Peyer's patch (tissue), 4 donors: ENCODE measurements at places on chromosomes 11 and 22. TPM values are rescaled to one million over a fixed set of nuclear protein-coding genes. Genes with fewer than 3 reads are reported as not detected.

The CCDC89 gene
- total RNA-seq = 9.2 TPM

The YPEL1 gene
- 3.5 TPM for total RNA-seq

The OR6T1 gene
- not detected for total RNA-seq

The TRPM5 gene
- total RNA-seq = 11.1 TPM

The FERMT3 gene
- total RNA-seq = 94.1 TPM

The MIOX gene
- not detected for total RNA-seq

The TRIOBP gene
- total RNA-seq = 84.7 TPM

The SLC6A5 gene
- not detected for total RNA-seq

DNA sequence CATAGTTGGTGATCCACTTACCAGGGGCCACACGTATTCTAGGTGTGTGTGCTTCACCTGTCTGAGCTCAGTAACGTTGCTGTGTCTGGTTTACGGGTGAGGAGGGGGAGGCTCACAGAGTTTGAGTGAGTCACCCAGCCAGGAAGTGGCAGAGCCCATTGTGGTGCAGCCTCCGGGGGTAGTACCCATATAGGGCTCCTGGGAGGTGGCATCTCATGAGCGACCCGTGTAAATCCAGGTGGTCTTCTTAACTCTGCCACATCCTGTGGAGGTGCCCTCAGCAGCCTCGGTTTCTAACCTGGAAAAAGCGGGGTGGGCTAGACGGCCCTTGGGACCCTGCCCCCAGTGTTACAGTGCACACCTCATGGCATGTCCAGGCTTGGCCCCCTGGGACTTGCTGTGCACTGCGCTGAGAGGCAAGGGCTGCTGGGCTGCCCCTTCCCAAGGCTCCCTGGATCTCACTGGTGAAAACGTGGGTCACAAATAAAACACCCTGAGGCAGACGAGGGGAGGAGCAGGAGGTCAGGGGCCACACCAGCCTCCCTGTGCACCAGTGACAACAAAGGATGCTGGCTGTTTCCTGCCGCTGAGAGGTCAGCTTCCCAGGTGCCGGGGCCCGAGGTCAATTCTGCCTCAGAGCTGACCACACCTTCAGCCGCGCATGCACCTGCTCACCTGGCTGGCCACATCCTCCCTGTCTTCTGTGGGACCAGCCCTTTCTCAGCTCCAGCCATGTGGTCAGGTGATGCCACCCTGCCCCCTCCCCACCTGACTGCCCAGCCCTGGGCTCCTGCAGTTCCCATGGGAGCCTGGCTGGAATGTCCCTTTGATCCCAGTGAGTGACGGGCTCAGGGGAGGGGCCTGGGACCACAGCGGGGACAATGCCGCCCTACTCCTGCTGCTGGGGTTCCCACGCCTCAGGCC is 305.1 kb downstream of the CTTN start:
- peak; percentile 24 for DNase-seq

DNA sequence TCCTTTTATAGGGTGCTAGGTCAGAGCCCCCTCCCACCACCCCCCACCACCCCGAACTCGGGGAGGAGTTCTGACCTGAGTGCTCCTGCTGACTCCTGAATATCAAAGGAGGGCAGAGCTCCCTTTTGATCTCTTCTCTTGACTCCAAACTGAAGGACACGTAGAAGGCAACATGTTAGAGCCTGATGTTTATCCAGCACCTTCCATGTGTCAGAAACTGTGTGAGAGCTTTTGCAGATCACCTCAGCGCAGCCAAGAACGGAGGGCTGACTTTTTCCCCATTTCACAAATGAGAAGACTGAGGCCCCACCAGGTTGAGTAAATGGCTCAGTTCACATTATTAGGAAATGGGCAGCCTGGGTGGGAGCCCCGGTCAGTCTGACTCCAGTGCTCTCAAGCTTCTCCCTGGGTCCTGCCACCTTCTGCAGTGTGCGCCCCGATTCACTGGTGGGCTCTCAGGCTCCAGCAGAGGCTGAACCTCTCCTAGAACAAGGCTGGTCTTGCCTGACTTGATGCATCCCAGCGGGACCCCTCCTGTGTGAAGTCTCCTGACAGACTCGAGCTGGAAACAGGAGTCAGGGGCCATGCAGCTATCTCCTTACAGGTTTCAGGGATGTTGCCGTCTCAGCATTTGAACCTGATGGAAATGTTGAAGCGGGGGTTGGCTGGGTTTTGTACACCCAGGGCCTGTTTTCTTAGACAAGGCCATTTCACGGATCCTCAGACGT is 98.5 kb downstream of the TSPAN18 start:
- DNase-seq = no peak

DNA sequence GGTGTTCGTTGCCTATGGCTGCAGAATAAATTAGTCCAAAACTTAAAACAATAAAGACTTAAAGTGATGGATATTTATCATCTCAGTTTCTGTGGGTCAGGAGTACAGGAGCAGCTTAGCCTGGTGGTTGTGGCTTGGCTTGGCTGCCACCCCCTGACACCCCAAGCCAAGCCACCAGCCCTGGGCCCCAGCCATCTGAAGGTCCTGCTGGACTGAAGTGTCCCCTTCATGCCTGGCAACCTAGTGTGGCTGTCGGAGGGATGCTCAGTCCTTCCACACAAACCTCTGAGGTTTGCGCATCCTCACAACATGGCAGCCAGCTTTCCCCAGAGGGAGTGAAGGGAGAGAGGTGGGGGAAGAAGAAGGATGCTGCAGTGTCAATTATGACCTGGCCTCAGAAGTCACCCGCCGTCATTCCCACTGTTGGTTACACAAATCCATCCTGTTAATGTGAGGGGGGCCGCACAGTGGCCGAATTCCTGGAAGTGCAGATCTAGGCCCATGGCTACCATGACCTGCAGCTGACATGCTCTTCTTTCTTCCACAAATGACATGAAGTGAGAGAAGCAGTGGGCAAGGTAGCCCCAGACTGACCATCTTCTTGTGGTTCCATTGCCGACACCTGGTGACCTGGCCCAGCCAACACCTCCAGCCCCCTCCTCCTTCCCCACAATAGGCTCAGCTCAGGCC is 31.1 kb downstream of the IGF2 start:
- DNase-seq = no peak

GRCh38 chr11:95108159-95108611 is 18.5 kb downstream of the ENDOD1 start:
- no peak for DNase-seq

DNA sequence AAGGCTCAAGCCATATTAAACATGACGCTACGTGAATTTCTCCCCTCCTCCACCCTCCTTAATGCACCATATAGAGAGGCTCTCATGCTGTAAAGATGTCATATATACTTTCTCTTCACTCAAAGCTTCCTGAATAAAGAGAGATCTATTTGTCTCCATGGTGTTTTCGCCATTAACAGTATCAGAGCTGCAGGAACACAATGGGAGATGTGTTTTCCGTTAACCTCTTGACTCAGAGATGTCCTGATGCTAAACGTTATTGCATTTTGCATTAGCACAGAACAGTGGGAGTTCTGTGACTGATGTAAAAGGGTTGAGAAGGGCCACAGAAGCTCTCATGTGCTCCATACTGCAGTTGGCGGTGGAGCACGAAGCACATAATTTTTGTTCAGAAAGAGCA is 25.7 kb upstream of the BLID start:
- no peak for DNase-seq

DNA sequence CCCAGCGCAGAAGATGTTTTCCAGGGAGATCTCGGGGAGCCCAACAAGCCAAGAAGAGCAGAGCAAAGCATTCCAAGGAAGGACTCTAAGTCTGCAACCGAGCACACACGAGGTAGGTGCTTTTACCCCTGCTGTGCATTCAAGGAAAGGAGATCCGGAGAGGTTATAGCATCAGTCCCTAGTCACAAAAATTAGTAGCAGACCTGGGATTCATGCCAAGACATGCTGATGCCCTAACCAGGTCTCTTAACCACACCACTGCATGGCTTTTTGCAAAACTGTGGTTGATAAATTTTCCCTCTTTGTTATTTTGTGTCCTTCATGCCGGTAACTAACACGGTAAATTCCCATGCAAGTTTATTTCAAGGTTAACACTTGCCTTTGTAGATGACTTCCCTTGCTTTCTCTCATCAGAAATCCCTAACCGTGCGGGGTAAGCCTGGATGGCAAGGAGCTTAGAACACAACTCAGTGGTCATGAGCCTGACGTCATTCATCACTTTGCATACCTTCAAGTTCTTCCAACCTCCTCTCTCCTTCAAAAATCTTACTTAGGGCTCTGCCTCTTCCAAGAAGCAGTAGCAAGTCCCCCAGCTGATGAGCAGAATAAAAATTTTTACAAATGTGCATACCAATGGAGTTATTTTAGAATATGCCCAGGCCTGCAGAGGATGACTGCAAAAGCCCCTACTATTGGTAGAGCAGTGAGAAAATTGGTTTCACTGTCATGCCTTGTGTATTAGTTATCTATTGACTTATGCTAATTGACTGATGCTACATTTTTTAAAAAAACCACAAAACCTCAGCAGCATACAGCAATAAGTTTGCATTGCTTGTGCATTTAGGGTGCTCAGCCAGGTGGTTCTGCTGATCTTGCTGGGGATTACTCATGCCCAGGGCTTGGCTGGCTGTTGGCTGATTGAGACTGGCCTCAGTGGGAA is 465.1 kb downstream of the MN1 start:
- DNase-seq = no peak

- DNase-seq = no peak
Measured at GRCh38 chr11:123221096-123221561, 26.1 kb upstream of the CLMP start.

GRCh38 chr11:63940786-63941185 is 2.0 kb downstream of the NAA40 start:
- no peak for DNase-seq

- DNase-seq = no peak
Measured at GRCh38 chr11:5593146-5593545, 3.3 kb upstream of the TRIM6 start.

DNA sequence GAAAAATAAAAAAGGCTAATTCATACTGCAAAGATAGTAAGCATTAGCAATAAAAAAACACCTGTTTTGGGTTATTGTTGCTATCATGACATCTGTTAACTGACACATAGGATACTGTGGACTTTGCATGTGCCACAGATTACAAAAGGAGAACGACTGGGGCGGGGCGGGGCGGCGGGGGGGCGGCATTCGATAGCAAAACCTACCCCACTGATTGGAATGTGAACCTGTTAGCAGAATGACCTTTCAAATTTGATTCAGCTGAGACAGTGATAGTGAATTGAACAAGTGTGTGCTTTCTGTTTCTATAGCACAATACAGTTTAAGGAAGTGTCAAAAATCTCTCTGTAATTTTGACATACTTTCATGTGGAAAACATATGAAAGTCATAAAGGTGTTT is 14.9 kb downstream of the MMP20 start:
- DNase-seq = no peak

DNA sequence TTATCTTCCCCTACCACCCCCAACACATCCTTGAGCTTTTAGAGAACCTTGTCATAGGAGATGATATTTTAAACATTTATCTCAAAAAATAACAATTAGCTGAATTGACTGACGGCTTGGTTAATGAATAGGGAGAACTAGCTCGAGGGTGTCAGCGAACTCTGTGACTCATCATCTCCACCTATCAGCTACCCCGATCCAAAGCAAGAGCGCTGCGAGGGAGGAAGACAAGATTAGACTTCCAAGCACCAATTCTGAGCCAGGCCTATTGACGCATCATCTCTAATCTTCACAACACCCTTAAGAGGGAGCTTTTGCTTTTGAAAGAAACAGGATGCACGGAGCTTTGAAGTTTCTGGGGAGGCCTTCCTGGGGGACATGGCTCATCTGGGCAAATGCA is 51.0 kb upstream of the GALNT18 start:
- no peak for DNase-seq

GRCh38 chr22:23862103-23862502 is 4.4 kb downstream of the SLC2A11 start:
- no peak for DNase-seq

- DNase-seq = no peak
Measured at GRCh38 chr11:63762654-63763495, 5.7 kb downstream of the ZFTA start.

- DNase-seq = peak; percentile 37
Measured at GRCh38 chr22:23831781-23832180, 7.0 kb downstream of the DERL3 start.

- no peak for DNase-seq
Measured at GRCh38 chr11:11589437-11589836, 32.4 kb downstream of the GALNT18 start.

DNA sequence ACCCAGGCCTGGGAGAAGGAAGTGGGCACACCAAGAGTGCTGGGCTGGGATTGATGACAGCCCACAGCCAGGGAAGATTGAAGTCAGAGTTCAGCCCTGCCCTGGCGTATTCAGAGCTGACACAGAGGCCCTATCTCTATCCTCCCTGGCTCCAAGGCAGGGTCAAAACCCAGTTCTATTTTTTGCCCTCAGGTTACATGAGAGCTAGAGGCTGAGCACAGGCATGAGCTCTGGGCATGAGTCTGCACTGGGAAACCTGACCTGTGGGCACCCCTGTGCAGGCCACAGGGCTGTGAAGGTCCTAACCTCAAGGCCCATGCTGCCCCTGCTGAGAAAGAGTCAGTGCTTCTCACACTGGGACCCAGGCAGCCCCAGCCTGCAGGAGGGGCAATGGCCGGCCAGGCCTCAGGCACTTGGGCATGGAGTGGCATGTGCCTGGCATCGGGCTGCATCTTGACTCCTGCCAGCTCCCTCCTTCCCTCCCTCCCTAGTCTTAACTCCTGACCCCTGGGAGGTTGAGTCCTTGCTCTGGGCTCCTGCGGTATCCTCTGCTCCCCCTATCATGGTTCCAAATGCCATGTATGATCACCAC is 5.4 kb downstream of the SLC35E4 start:
- DNase-seq = no peak

GRCh38 chr11:107598225-107599139 is 7.5 kb downstream of the ELMOD1 start:
- DNase-seq = no peak

- DNase-seq = no peak
Measured at GRCh38 chr11:101034076-101034475, 95.5 kb downstream of the PGR start.

GRCh38 chr11:129418039-129418438 is 42.4 kb downstream of the BARX2 start:
- no peak for DNase-seq

- DNase-seq = peak; percentile 97
Measured at GRCh38 chr11:7020183-7020917, at the start of the genes NLRP14 and ZNF214. TSS of gene NLRP14 (plus strand) at chr11:7020479. CDS start at chr11:7038587, 18,108 bp downstream. TSS of gene ZNF214 (minus strand) at chr11:7020346. CDS start at chr11:7002835, 17,511 bp downstream.

DNA sequence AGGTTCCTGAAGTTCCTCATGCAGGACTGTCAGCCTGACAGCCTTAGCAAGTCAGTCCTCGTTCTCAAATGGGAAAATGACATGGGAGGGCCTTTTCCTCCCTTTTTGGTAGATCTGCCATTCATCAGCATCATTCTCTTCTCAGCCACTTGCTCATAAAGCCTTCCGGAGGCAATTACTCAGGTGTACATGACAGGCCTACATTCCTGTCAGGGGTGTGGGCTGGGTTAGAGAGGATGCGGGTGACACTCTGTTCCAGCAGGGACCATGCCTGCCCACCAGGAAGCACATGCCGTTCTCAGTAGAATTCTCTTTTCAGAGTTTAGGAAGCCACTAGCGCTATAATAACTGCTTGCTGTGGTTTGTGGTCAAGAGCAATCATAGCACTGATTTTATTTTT is 24.2 kb upstream of the ANKK1 start:
- DNase-seq = no peak

GRCh38 chr11:75907906-75908527 is 93.0 kb downstream of the UVRAG start:
- DNase-seq = no peak

- no peak for DNase-seq
Measured at GRCh38 chr11:122659676-122660554, 4.4 kb downstream of the UBASH3B start.
